ENCODE measurements at places on chromosomes 4 and X.

DNA sequence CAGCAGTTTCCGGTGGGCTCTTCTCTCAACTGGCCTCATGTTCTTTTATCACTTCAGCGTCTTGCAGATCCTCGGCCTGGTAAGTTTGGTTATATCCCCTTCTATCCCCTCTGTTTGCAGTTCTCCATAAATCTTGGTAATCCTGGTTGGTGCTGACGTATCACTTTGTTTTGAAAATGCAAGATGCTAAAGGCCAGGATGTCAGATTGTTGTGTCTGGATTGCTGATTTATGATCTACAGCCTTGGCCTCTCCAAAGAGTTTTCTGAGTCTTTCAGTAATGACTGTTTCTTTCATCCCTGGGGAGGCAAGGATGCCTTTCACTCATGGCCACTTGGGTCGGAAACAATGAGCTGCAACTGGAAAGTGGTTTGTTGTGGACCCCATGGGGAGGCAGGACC lies 146.4 kb downstream of the AMMECR1 start:
- DNase-seq = no peak

GRCh38 chrX:147626605-147627004 lies 285.1 kb upstream of the FMR1 start:
- DNase-seq = no peak

DNA sequence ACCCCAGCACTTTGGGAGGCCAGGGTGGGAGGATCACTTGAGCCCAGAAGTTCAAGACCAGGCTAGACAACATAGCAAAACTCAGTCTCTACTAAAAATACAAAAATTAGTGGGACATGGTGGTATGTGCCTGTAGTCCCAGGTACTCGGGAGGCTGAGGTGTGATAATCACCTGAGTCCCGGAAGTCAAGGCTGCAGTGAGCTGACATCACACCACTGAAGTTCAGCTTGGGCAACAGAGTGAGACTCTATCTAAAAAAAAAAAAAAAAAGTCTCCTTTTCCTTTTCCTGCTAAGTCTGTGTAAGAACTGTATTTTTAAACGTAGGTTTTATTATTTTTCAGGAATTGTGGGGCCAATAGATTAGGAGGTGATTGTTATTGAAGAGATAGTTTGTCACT lies 356.7 kb downstream of the ARHGAP24 start:
- DNase-seq = no peak

DNA sequence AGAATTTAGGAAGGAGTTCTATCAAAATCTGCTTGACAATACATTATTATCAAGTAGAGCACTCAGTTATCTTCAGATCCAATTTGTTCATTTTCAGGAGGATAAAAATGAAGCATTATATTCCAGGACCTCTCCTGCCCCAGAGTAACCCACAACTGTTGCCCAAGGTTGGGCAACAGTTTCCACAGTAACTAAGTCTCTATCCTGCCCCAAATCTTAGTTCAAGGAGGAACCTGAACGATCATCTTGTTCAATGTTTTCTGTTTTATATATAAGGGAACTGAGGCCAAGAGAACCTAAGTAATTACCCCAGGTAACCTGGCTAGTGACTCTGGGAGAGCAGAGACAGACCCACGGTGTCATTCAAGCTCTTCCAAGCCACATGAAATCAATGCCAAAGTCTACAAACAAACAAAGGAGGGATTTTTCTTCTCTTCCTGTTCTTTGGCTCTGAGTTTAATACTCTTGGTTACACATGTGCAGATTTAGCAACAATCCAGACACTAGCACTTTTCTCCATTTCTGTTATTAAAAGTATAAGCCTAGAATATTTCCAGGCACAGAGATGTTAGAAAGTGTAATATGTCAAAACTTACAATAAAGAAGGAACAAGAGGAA lies 105.6 kb downstream of the C4orf51 start:
- no peak for DNase-seq

DNA sequence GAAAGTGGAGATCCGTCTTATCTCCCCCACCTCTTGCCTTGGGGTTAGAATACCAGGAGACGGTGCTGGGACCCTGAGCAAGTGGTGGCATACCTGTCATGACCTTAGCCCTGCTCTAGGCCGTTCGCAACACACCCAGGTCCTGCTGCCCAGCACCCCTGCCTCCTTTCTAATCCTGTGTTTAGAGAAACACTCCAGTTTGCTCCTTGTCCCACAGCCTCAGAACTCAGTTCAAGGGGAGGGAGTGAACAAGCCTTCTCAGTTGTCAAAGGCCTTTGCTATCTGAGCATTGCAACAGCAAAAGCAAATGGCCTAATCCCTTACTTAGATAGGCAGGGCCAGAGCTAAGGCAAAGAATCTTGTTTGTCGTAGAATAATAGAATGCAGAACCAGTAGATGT lies 67.9 kb downstream of the CHRNA9 start:
- no peak for DNase-seq

GRCh38 chr4:110998320-110998719 lies 375.4 kb upstream of the PITX2 start:
- DNase-seq = no peak

DNA sequence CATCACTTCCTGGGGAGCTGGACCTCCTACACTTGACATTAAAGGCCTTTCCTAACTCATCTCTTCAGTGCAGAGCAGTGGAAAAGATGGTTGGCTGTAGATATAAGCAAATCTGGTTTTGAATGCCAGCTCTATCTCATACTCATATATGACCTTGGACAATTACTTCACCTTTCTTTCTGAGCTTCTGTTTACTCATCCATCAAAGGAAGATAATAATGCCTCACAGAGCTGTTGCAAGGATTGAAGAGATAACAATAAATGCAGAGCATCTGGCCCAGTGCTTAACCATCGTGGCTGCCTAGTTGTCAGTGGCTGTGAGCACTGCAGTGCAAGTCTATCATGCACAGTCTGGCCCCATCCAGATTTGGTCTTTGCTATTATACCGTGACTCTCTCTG lies 148.1 kb upstream of the EOLA2 start:
- no peak for DNase-seq

GRCh38 chr4:83527671-83528070 lies 8.2 kb upstream of the GPAT3 start:
- DNase-seq = no peak

- no peak for DNase-seq
These were observed 93.3 kb downstream of the FANCB start for GRCh38 chrX:14779580-14779979.

DNA sequence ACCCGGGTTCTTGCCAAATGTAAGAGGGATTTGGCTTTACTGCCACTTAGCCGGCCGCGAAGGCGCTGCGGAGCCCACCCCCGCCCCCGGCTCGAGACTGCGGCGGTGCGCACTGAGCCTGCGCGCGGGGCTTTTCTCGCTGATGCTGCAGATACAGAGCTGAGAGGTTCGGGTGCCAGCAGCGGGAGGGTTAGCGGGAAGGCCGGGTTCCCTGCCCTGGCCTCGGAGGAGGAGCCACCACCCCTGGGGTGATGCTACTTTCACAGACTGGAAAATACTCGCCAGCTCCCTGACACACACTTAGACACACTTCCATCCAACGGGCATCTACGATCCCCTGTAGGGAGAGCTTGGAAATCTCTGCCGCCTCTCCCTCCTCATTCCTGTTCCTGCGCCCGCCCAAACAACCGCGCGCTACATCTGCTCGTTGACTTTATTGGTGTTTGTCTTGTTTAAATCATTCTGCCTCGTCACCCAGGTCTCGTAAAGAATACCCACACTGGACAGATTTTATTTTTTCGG lies 2.1 kb upstream of the PCDH7 start:
- no peak for DNase-seq

- no peak for DNase-seq
These were observed 433 bp upstream of the COQ2 start for GRCh38 chr4:83285055-83285407.

- no peak for DNase-seq
These were observed 168.5 kb downstream of the IL15 start for GRCh38 chr4:141804836-141805235.

DNA sequence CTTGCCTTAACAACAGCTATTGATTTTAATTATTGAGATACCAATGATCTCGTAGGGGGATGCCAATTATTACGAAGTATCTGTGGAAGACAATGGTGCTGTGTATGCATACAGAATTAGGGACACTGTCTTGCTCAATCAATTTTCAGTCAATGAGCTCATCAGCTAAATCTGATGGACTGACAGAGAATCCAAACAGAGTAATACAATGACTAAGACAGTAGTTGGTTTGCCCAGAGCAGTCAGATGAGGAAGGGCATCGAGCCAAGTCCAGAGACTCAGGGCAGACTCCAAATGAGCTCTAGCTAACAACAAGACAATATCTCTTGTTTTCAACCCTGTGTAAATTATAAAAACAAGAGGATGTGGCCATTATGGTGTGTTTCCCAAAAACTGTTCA lies 14.7 kb upstream of the GSX2 start:
- no peak for DNase-seq

GRCh38 chr4:93617606-93618005 lies 210.9 kb upstream of the ATOH1 start:
- peak; percentile 74 for DNase-seq

GRCh38 chr4:10951306-10951705 lies 266.7 kb upstream of the CLNK start:
- DNase-seq = no peak

DNA sequence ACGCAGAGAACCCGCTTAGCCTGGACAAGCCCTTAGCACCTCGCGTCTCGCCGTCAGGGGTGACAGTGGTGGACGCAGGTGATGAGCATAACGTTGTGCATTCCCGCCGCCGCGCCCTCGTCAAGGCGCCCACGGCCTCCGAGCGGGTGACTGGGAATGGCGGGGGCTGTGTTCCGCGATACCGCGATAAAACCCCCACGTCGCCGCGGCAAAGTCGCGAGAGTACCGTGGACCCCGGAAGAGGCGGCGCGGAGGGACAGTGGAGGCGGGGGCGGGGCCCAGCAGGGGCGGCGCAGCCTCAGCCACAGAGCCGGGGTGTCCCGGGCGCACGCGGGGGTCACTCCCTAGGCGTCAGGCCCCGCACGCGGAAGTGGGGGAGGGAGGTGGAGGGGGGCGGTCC lies 53.8 kb downstream of the ZFYVE28 start:
- no peak for DNase-seq

GRCh38 chr4:184335520-184335919 lies 117.8 kb upstream of the ENPP6 start:
- DNase-seq = no peak

GRCh38 chr4:153497091-153497531 lies 31.0 kb downstream of the TMEM131L start:
- DNase-seq = no peak

GRCh38 chr4:123966990-123967769 lies 570.6 kb downstream of the SPRY1 start:
- no peak for DNase-seq

Data from NCI-H1694 (cell line).